Hair follicle dermal papilla cell (primary cell): ENCODE measurements at places on chromosomes 16 and 17. TPM values are rescaled to one million over a fixed set of nuclear protein-coding genes. Genes with fewer than 3 reads are reported as not detected.

The CD300E gene
- not detected in 2 replicates for total RNA-seq

The CA4 gene
- total RNA-seq = not detected in 2 replicates

The MPO gene
- not detected in 2 replicates for total RNA-seq

The KIAA0513 gene
- total RNA-seq = 23.0 and 23.4 TPM in 2 replicates

The ACSM2A gene
- not detected in 2 replicates for total RNA-seq

The ZFP3 gene
- total RNA-seq = 2.7 and 3.1 TPM in 2 replicates

The SEPTIN1 gene
- total RNA-seq = 0.12 and 0.32 TPM in 2 replicates

The DNAI2 gene
- not detected in 2 replicates for total RNA-seq

The TBX6 gene
- 0.32 and 0.36 TPM in 2 replicates for total RNA-seq

The NHERF2 gene
- total RNA-seq = 33.9 and 35.0 TPM in 2 replicates

The DHODH gene
- total RNA-seq = 3.2 and 3.3 TPM in 2 replicates

The MYH13 gene
- total RNA-seq = not detected in 2 replicates

The HEATR9 gene
- not detected in 2 replicates for total RNA-seq
